GM04503 (cell line): ENCODE measurements at places on chromosomes 5 and 9.

DNA sequence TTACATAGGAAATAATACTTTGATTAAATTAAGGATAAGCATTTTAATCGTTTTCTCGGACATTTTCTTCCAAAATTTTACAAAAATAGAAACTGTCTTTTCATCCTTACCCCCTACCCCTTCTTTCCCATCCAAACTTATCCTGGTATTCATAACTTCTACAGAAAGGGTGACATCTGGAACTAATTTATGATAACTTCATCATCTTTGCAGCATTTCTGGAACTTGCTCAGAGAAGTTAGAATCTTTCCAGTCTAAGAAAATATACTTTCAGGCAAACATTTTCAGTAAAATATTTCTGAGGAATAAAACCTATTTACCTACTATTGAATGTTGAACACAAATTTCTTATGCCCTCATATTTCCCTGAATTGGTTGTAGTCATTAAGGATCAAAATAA, 309.0 kb downstream of the MAN2A1 start:
- no peak for DNase-seq

DNA sequence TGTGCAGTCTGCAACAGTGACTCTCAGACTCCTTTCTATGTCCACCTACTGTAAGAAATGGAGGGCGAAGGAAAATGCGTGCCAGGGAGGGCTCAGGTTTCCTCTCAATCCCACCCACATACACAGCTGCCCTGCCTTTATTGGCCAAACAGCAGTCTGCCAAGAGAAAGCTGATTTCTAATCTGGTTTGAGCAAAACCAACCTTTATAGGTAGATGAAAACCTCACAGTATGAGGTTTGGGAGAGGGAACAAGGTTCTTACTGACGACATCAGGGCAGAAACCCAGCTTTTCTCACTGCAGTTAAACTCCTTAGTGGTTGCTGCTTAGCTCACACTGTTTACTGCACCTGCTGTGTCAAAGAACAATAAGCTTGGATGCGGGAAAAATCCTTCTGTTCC, 152.3 kb upstream of the KLF9 start:
- DNase-seq, result no peak

DNA sequence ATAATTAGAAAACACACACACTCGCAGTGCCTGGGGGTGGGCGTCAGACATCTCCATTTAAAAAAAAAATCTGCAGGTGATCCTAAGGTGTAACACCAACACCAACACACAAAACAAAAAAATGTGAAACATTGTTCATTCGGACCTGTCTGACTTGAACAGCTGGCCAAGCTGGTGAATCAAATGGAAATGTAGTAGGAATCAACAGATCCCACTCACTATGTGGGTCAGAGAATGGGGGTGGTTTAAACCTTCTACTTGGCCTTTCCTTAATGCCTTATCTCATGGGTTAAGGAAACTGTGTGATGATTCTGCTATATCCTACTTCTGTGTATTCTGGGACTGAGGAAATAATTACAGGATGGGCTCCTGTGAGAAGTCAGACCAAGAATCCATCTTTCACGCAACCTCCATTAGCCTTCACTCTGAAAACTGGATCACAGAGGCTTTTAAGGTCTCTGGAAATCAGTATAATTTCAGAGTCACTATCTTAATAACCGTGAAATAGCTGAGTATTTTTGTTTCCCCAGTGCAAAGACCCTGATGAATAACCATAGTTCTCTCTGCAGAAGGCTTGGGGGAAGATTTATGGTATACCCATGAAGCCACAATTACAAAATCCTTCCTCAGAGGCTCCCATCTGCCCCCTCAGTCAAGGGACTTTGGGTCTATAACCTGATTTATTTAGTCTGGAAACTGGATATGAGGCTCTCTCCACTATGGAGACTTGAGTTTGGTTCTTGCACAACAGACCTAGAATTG, 17.2 kb upstream of the MCCC2 start:
- DNase-seq, result no peak

DNA sequence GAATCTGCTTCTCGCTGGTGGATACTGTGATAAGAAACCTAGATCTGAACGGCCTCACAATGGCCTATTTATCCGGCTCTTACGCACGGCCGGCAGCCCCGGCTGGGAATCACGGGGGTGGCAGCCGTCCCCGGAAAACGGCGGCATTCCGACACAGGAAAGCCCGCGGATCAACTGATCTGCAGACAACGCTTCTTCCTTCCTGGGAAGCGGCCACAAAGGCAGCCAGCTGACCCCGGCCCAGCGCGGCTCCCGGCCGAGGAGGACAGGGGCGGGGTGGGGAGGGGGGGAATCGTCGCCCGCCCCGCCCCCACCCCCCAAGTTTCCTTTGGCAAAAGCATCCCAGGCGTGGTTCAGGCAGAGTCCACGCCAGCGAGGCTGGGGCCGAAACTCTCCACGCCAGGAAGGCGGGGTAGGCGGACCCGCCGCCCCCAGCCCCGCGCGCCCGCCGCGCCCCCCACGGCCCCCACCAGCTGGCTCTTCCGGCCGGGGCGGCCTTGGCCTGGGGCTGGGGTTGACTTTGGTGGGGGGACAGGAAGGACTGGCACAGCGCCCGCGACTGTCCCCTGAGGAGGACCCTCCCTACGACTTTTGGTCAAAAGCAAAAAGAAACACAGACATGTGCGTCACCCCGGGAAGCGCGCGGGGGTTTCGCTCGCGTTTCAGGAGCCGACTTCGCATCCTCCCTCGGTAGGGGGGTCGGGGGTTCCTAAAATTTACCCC, 247.7 kb upstream of the ANKRD55 start:
- no peak for DNase-seq

DNA sequence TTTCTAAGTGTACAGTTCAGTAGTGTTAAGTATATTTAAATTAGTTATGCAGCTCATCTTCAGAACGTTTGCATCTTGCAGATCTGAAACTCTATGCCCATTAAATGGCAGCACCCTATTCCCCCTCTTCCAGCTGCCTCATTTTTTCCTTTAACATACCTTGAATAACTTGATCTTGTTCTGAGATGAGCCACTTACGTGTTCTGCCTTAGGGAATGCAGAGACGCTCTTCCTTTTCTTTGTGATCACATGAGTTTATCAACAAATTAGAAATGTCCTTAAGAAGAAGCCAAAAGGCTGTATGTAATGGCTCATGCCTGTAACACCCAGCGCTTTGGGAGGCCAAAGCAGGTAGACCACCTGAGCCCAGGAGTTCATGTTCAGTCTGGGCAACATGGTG, 57.6 kb downstream of the SLC46A2 start:
- DNase-seq, result no peak

GRCh38 chr9:122950263-122950662, 9.4 kb downstream of the RABGAP1 start:
- DNase-seq, result no peak

GRCh38 chr9:137694962-137695875, 76.4 kb downstream of the EHMT1 start:
- DNase-seq, result no peak

GRCh38 chr5:13932561-13932960, 11.9 kb downstream of the DNAH5 start:
- no peak for DNase-seq

DNA sequence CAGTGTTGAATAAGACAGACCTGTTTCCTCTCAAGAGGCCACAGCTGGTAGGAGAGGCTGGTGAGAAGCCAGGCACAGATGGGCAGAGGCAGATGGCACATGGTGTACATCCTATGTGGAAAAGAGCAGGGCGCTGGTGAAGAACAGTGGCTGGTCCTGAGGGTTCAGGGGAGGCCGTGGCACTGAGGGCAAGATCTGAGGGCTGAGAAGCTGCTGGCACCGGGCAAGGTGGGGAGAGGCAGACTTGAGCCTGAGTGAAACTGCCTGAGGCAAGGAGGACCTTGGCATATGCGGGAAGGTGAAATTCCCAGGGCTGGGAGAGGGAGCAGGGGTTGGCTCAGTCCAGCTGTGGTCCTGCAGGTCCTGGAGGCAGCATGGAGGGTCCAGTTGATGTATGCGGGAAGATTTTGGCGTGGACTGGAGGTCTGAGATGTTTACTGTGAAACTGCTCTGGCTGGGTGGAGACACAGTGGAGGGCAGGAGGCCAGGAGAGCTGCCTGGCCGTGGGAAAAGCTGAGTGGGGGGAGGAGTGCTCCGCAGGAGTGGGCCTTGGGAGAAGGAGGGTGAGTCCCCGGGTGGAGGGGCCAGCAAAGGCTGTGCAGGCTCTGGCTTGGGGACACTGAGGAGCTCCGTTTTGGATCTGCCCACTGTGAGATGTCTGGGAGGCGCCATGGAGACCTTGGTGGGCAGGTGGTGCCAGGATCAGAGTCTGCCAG, 2.6 kb downstream of the MAN1B1 start:
- no peak for DNase-seq

- no peak for DNase-seq
Measured at GRCh38 chr9:111940697-111941096, 44.1 kb downstream of the UGCG start.

GRCh38 chr9:85332487-85332886, 409.3 kb downstream of the AGTPBP1 start:
- no peak for DNase-seq

DNA sequence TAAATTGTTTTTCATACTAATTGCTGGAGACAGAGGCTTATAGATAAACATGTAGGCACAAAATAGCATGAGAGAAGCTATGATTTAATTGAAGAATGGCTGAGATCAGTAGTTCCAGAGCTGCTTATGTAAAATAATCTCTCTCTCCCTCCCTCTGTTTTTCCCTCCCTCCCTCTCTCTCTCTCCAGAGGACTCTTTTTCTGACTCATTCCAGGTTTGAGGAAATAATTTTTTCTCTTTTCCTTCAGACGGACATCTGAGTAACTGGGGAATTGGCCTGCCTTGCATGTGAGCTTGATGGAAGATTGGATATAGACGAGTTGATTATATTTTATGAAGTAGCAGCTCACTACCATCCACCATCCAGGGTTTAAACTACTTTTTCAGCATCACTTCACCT, 35.5 kb downstream of the KCTD16 start:
- no peak for DNase-seq
